Amygdala (tissue), 56 donors: ENCODE measurements at places on chromosomes 7 and 10.

DNA sequence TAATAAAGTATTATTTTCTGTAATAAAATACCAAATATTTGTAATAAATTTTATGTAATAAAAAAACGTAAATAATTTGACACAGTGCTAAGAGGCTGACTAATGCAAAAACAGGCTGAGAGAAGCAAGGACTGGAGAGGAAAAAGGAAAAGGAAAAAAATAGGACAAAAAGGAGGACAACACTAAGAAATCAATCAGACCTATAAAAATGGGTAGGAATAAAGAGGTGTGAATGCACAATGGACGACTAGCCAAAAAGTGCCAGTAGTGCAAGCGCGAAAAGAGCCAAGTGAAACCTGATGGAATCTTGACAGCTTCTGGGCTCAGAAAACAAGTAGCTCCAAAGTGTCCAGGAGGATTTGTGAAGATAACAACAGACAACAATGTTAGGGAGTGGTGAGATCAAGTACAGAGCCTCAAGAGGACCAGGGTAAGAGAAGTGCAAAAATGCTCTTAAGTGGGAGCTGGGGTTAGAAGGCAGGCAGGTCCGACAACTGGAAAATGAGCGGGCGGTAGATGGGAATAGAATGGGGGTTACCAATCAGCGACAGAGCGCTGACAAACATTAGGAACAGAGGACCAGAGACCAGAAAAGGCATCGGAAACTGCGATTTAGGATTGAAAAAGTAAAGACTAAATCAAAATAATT is 1.2 kb downstream of the BRAF start:
- peak; percentile 4 for DNase-seq

- no peak for DNase-seq
These were observed 1.6 kb downstream of the VSTM4 start for GRCh38 chr10:49113741-49114141.

GRCh38 chr7:135508883-135509588 is 866 bp downstream of the CNOT4 start:
- no peak for DNase-seq

- no peak for DNase-seq
These were observed 35.8 kb upstream of the EZH2 start for GRCh38 chr7:148919859-148920258.

GRCh38 chr10:60044242-60044641 is 137.9 kb upstream of the CCDC6 start:
- DNase-seq, result no peak

DNA sequence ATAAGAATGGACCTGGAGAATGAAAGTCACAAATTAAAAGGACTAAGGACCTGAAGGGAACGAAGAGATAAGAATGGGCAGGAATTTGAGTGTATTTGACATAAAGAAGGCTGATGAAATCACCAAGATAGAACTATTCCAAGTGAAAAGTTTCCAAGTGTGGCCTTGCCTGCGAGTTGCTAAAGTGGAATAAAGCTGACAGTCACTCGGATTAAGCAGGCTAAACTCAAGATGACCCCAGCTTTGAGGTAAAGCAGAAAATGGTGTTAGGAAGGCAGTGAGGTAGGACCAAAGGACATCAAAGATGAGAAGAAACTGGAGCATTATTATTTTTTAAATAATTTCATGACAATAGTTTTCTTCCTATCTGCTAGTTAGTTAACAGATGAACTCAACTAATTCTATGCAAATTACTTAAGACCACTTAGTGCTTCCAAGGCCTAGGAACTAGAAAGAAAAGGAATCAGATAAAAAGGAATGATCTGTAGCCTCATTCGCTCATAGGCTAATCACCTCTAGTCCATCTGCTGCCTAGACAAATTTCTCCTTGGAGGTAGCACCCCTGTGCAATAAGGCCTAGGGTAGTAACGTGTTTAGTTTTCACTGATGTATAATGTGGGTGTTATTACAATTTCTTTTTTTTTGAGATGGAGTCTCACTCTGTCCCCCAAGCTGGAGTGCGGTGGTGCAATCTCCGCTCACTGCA is 34.5 kb downstream of the EZH2 start:
- no peak for DNase-seq

GRCh38 chr10:73786512-73786885 is 1.1 kb downstream of the ZSWIM8 start:
- no peak for DNase-seq
